ENCODE measurements at places on chromosomes 2 and 18. TPM values are rescaled to one million over a fixed set of nuclear protein-coding genes. Genes with fewer than 3 reads are reported as not detected.

The IL1B gene
- total RNA-seq = 23.6 TPM

The SLC23A3 gene
- 3.3 TPM for total RNA-seq

The ATP5MC3 gene
- total RNA-seq = 80.8 TPM

The KATNAL2 gene
- total RNA-seq = 5.6 TPM

The ST6GAL2 gene
- not detected for total RNA-seq

The ITGA6 gene
- total RNA-seq = 606 TPM

The SERPINB10 gene
- not detected for total RNA-seq

The INO80C gene
- 27.5 TPM for total RNA-seq

The CRACDL gene
- 12.4 TPM for total RNA-seq

The XDH gene
- 0.22 TPM for total RNA-seq

The LONRF2 gene
- total RNA-seq = 11.4 TPM

The TCF7L1 gene
- 26.9 TPM for total RNA-seq

The COL5A2 gene
- total RNA-seq = 45.7 TPM

The RAB3GAP1 gene
- total RNA-seq = 50.3 TPM

The LRATD1 gene
- 3.0 TPM for total RNA-seq

The VWA3B gene
- 0.80 TPM for total RNA-seq

The GREB1 gene
- total RNA-seq = 6.5 TPM

The IL36A gene
- total RNA-seq = not detected

The ITGB6 gene
- total RNA-seq = not detected

The DES gene
- total RNA-seq = 1.4 TPM

The TACR1 gene
- total RNA-seq = 9.7 TPM

The EDAR gene
- 0.22 TPM for total RNA-seq

The ILKAP gene
- total RNA-seq = 61.7 TPM

The PLEK gene
- 21.0 TPM for total RNA-seq

The SMC6 gene
- total RNA-seq = 23.6 TPM

The ORC2 gene
- total RNA-seq = 36.2 TPM

The ATOH8 gene
- 57.2 TPM for total RNA-seq

The ALPG gene
- not detected for total RNA-seq

The PSMA8 gene
- not detected for total RNA-seq

The TUBB8B gene
- total RNA-seq = not detected

The TEKT4 gene
- not detected for total RNA-seq

The CYS1 gene
- 9.3 TPM for total RNA-seq

The HSBP1L1 gene
- total RNA-seq = 16.9 TPM

The IRS1 gene
- total RNA-seq = 33.8 TPM

The CXCR1 gene
- 4.9 TPM for total RNA-seq

The ALPP gene
- not detected for total RNA-seq

The LBH gene
- total RNA-seq = 19.8 TPM

The KLHL41 gene
- total RNA-seq = 1.8 TPM

The CROCC2 gene
- 0.18 TPM for total RNA-seq

The DUSP19 gene
- total RNA-seq = 3.0 TPM

The KRTCAP3 gene
- total RNA-seq = 2.6 TPM

The DSC3 gene
- total RNA-seq = 2.9 TPM

The WDPCP gene
- 16.6 TPM for total RNA-seq

The LRRC30 gene
- total RNA-seq = not detected

The FAM124B gene
- 6.3 TPM for total RNA-seq

The RAX gene
- not detected for total RNA-seq

The CDKL4 gene
- total RNA-seq = 0.53 TPM

The STPG4 gene
- 0.89 TPM for total RNA-seq

The DYSF gene
- total RNA-seq = 21.8 TPM

The ZSWIM2 gene
- total RNA-seq = not detected

The CAMKMT gene
- 11.9 TPM for total RNA-seq

The MREG gene
- total RNA-seq = 5.9 TPM

The SLC14A1 gene
- 5.5 TPM for total RNA-seq

The GNLY gene
- total RNA-seq = 8.4 TPM

The TGFA gene
- 11.8 TPM for total RNA-seq

The LRP1B gene
- total RNA-seq = 0.62 TPM

The FEV gene
- not detected for total RNA-seq

The SFTPB gene
- total RNA-seq = 6.1 TPM
